ENCODE measurements at places on chromosomes 2 and 18.
A peak's percentile ranks its signal among the peaks of the same experiment; 100 is the strongest.

DNA sequence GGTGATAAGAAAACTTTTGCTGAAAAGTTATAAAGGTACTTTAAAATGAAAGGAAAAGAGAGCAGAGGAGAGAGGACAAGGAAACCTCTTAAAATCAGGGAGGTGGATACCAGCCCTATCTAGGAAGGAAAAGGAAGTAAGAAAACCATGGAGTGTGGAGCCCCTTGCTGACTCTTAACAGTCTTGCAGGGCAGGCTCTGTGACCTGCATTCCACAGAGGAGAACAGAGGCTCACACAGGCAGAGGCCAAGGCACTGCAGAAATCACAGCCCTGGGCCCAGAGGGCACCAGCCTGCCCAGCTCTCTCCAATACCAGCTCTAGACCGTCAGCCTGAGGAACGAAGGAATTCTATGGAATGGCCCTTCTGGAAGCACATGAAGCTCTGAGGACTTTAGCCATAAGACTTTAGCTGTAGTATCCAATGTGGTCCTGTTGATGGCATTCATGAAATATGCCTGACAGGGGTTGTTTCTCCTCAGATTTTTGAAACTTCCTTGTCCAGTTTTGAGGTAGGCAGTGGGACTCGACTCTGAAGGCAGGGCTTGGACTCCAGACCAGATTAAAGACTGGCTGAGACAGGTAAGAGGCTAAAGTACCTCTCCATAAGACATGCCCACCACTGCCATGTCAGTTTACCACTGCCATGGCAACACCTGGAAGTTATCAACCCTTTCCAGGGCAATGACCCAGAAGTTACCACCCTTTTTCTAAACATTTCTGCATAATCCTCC lies 216.3 kb downstream of the ANAPC1 start:
- no peak for DNase-seq

DNA sequence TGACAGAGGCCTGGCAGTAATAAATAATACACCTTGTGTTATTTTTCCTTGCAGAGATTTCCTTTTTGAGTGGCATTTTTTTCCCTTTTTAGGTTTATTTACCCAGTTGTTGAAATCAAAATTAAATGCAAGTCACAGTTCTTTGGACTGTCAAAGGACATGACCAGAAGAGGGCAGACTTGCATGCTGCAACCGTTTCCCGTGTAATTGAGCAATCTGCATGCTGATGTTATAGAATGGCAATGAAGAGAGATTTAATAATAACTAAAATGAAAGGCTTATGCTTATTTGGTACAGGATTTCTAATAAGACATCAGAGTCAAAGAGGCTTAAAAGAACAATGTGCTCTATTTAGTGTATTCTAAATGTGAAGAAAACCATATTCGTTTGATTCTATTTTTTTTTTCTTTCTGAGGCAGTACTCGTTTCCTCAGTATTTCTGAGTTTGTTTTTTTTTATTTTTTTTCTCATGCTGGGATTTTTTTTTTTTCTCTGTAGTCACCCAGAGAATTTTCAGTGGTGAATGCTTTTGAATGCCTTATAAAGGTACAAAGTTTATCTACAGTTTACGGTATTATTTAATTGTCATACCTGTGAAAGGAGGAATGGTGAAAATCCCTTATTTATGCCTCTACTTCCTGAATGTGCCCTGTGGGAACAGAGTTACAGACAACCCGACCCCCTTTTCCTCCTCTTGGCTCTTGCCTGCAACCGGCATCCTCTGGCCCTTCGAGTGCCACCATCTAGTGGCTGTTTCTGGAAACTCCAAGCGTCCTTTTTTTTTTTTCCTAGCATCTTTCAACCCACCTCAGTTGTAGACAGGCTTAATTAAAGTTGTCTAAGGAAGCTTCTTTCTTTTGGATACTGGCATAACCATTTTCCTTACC lies 368.5 kb downstream of the LRRTM1 start:
- DNase-seq: peak; percentile 79

GRCh38 chr2:67797801-67798540 lies 264.8 kb downstream of the C1D start:
- DNase-seq: peak; percentile 15

- DNase-seq: no peak
Measured at GRCh38 chr2:189096769-189097447, 82.7 kb downstream of the COL5A2 start.

- DNase-seq: no peak
Measured at GRCh38 chr18:8811115-8811514, 105.8 kb downstream of the MTCL1 start.

GRCh38 chr2:19435815-19436214 lies 77.4 kb upstream of the OSR1 start:
- no peak for DNase-seq

GRCh38 chr2:39228413-39229209 lies 15.2 kb downstream of the CDKL4 start:
- DNase-seq: peak; percentile 37
